ENCODE measurements at places on chromosomes 6 and 20.

DNA sequence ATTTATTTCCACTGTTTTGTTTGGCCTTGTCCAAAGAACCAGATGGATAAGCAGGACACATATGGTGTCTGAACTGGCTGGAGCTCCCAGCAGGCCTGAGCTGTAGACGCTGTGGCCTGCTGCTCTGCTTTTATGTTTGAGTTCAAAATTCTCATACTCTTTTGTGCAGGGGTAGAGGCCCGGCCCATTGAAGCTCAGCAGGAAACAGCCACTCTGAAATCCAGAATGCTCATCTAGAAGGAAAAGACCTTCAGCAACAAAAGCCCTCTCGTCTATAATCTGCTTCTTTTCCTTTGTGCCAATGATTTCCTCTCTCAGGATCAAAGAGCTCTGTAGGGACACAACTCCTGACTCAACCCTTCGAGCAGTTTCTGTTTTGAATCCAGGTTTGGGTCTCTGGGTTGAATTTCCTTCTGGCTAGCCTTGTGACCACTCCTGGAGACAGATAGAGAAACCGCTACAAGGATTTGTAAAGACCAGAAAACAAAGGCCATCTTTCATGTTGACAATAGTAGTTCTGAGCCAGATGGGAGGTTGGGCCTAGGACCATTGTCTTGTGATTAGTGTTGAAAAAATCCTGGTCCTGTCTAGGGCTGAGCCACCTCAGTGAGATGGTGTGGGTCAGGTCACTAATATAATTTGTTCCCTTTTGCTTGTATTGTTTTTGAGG is 446.7 kb downstream of the BCKDHB start:
- no peak for DNase-seq

GRCh38 chr20:43974695-43975094 is 60.0 kb downstream of the TOX2 start:
- DNase-seq = no peak

- no peak for DNase-seq
Measured at GRCh38 chr6:169131390-169131789, 122.3 kb downstream of the THBS2 start.

DNA sequence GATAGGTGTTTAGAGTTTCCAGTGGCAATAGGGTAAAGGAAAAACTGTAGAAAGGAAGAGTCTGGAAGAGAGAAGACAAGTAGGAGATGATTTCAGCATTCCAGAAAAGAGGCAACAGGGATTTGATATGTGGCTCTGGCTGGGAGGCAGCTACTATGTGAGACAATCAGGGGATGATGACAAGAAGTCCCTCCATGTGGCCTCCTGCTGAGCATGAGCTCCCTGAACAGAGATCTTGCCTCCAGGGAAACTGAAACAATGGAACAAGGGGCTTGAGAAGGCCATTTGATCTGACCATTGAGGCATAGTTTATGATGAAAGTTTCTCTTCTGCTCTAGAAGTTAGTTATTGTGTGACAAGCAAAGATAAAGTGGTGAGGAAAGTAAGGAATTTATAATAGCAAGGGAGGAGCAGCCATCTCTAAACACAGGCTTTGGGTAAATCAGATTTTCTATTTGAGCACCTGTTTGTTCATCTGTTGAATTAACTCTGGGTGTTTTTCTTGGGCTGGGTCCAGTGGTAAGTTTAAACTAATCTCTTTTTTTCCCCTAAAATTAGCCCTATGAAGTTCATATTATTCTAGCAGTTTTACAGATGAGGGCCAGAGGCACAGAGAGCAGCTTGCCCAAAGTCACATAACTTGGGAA is 3.0 kb upstream of the GPX5 start:
- no peak for DNase-seq

DNA sequence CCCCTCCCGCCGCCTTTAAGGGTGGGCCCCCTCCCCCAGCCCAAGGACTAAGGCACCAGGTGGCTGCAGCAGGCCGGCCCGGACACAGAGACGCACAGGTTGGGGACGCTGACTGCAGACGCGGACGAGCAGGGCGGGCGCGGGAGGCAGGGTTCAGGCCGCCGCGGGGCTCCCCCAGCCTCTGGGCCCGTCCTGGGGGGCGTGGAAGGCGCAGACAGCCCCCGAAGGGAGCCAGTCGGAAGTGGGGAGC is 9.3 kb downstream of the DUSP15 start:
- DNase-seq = no peak
